Stimulated activated CD4-positive, alpha-beta T cell treated with anti-CD3 and anti-CD28 coated beads, Interleukin-4, amount 100 ng/mL, for 24 hours (primary cell): ENCODE measurements at places on chromosomes 2 and 18.

DNA sequence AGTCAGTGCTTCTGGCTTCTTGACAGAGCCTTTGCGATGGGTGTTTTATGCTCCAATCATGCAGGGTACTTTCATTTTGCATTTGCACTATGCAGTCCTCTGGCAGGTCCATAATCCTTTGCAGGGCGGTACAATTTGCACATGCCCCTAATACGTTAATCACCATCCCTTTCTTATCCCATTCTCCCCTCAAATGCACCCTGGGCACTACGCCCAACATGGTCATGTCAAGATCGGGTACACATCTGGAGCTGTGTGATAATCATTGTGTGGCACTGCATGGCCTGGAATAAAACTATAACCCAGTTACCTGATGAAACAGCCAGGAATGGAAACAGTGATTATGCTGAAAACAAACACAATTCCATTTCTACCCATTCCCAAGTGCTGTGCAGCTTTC is 27.7 kb downstream of the LOXHD1 start:
- DNase-seq, result no peak

DNA sequence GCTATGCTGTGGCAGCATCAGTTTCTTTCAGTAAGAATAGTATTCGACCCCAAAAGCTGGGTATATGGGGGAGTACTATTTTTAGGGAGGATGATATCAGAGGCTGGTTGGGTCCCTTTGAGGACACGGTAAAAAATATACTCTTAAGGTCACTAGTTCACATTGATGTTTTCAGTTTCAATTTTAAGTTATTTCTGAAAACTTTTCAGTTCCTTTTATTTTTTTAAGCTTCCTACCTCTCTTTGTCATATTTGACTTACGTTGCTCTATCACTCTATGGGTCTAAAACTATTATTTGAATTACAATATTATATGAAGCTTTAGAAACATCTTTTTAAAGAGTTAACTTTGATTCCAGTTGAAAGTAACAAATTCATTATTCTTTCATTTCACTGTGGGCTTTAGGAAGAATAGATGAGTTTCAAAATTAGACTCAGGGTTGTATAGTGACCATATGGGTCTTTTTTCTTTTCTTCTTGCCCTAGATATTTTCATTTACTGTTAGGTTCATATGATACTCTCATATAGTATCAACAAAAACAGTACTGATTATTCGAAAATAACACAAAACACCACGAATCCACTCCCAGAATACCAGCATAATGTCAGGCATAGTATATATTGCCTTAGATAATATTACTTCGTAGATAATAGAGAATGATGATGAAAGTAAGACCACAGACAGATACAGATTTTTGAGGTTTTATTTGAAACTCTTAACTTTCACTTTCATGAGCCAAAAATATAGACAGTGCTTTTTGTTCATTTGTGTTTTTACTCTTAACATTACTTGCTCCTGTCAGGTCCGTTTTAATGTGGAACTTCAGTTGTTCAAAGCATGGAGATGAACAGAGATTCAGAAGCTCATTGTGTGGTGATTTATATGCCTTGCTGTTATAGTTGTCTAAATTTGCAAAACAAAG is 9.8 kb downstream of the RMDN2 start:
- no peak for DNase-seq

DNA sequence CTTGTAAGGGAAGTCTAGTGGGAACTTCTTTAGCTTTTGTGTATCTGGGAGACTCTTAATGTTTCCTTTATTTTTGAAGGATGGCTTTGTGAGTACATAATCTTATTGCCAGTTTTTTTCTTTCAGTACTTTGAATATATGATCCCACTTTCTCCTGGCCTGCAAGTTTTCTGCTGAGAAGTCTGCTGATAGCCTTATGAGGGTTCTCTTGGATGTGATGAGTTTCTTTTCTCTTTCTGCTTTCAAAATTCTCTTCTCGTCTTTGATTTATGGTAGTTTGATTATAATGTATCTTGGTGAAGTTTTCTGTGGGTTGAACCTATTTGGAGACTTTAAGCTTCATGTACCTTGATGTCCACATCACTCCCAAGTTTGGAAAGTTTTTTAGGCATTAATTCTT is 28.1 kb downstream of the COLEC11 start:
- no peak for DNase-seq

GRCh38 chr2:205409411-205409810 is 272.9 kb upstream of the NRP2 start:
- DNase-seq, result no peak

DNA sequence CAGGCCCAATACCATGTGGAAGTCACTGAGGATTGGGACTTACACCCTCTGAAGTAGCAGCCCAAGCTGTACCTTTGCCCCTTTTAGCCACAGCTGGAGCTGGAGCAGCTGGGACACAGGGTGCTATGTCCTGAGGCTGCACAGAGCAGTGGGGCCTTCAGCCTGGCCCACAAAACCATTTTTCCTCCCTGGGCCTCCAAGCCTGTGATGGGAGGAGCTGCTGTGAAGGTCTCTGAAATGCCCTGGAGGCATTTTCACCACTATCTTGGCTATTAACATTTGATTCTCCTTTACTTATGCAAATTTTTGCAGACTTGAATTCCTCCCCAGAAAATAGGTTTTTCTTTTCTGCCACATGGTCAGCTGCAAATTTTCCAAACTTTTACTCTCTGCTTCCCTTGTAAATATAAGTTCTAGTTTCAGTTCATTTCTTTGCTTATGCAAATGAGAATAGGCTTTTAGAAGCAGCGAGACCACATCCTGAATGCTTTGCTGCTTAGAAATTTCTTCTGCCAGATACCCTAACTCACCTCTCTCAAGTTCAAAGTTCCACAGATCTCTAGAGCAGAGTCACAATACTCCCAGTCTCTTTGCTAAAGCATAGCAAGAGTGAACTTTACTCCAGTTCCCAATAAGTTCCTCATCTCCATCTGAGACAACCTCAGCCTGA is 213.8 kb upstream of the MGAT5 start:
- no peak for DNase-seq

GRCh38 chr18:54086046-54086802 is 138.2 kb downstream of the MBD2 start:
- DNase-seq, result no peak

DNA sequence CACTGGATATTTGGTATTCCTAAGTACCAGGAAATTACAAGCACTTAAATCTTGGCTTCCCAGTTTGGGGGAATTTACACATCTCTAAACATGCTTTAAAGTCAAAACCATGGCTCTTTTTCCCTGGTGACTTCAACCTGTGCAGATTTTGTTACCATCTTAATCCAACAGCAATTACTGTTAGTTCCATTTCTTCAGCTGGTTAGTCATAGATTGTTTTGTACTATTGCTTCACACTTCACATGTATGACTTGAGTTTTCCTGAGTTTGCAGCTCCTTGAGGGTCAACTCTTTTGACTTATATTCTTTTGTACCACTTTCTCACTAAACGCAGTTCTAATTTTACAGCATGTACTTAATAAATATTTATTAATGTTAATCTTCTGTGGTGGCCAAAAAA is 203.4 kb upstream of the RND3 start:
- DNase-seq, result no peak

DNA sequence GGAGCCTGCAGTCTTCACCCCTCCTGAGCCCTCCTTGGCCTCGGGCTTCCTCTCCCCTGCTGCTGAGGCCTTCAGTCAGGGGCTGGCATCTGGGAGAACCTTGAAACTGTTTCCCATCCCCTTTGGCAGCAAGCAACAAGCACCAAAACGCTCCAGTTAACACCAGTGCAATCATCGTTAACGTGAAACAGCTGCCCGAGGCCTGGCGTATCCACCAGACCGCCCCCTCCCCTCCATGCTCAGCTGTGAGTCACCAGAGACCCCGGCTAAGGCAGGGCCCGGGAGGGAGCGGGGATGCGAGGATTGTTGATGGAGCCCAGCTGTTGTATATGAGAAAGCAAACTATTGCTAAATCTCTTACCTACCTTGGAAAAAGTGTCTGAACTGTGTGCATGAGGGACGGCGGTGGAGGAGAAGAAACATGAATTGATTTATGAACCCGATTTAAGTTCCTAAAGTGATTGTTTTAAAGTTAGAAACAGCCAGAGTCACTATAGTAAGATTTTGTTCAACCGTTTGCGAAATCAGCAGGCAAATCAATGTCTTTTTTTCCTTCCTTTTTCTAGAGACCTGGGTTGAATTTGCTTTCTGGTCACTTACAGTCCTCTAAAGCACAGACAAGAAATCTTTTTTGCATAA is 5.2 kb downstream of the ZFP36L2 start:
- peak; percentile 33 for DNase-seq

- no peak for DNase-seq
Measured at GRCh38 chr2:191217580-191217979, 27.6 kb upstream of the MYO1B start.
